Stimulated activated CD8-positive, alpha-beta memory T cell treated with anti-CD3 and anti-CD28 coated beads, Interleukin-15, amount 100 ng/mL, for 24 hours (primary cell): ENCODE measurements at places on chromosomes 4 and X.

DNA sequence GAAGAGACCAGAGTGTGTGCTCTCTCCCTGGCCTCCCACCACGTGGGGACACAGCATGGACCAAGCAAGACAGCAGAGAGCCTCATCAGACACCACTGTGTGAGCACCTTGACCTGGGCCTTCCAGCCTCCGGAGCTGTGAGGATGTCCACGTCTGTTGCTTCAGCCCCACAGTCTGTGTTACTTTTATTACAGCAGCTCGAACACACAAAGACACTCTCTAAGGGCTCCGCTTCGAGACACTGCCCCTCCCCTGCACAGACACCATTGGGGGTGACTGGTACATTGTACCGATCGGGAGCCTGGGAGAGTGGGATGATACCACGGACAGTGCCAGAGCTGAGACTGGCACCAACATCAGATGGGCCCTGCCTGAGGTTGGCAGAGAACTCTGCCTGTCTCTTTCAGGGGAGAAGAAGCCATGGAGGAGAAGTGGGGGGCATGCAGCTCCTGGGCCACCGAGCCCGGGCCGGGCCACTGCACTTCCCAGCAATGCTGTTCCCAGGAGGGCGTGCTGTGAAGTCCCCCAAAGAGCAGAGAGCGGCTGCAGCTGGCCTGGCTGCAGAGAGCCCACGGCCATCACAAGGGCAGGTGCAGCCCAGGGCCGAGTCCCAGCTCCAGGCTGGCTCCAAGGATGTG, 48.1 kb upstream of the HMX1 start:
- no peak for DNase-seq

DNA sequence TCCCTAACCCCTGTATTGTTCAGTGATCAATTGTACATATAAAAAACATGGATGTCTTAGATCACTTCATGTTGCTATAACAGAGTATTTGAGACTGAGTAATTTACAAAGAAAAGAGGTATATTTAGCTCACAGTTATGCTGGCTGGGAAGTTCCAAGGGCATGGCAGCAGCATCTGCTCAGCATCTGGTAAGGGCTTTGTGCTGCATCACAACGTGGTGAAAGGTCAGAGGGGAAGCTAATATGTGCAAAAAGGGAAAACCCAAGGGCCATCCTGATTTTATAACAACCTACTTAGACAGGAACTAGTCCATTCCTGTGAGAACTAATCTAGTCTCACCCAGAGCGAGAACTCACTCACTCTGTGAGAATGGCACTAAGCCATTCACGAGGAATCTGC, 128.2 kb upstream of the OTUD4 start:
- no peak for DNase-seq

GRCh38 chr4:178070163-178070562, 627.9 kb upstream of the AGA start:
- DNase-seq = no peak

GRCh38 chr4:118759481-118759880, 74.3 kb downstream of the METTL14 start:
- DNase-seq = no peak

DNA sequence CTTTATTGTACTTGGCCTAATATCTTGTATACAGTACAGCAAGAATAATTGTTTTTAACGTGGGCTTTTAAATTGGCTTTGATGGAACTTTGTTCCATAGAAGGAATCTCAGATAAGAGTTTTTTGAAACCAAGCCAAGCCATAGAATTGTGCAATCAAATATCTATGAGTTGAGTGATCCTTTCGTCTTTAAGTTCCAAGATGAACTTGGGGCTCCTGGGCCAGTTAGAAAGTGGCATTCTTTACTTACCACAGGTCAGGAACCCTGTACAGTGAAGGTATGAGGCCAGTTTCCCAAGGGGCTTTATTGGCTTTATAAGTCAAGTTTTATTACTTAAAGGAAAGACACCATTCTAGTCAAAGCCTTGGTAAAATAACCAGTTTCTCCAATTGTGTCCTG, 2104.2 kb downstream of the PCDH7 start:
- DNase-seq = no peak

DNA sequence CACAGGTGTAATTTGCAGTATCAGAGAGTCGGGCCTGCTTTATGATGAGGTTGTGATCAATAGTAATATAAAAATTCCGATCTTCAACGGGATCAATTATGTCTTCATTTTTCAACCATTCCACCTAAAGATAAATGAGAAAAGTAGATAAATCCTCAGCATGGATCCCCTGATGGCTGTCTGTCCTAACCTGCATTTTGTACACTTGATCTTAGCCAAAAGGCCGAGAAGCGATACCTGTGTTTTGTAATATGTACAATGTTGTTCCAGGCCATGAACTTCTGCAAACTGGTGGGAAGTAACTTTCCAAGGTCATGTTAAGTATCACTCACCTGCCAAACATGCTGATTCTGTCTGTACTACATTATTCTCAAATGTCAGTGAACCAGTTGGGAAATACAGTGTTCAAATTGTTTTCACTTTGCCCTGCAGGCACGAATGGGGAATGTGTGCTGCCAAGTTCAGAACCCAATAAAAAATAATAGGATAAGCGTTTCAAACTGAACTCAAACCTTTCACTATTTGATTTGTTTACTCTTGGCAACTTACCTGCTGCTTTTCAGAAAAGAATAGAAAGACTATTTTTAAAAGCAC, 298.1 kb downstream of the UNC5C start:
- no peak for DNase-seq

DNA sequence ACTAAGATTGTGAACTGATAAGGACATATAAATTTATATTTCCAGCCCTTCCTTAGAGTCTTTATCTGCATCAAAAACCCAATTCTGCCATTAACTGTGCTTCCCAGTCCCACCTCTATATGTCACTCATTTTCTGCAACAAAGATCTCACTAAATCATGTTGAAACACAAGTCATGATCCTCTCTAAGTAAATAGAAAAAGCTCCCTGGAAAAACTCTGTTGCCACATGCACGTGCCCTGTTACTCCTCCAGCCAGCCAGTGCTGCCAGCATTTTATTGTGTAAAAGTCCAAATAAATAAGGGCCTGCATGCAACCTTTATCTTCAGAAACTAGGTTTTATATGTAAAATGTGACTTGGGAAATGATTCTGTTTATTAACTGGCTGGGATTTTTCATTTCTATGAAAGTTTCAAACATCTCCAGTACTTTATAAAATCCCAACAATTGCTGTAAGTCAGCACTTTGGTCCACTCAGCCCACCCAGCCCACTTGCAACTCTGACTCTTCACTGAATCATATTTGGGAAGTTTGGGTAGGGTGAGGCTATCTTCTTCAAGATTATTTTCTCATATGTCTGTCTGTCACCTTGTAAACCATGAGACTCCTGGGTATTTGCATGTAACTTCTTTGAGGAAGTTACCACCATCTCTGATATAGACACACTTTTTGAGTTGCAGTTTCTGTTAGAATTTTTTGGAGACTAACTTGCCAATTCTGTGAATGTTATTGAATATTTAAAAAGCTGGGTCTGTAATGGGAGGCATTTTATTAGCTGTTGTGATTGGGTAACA, 40.0 kb upstream of the SMARCA5 start:
- DNase-seq = no peak

DNA sequence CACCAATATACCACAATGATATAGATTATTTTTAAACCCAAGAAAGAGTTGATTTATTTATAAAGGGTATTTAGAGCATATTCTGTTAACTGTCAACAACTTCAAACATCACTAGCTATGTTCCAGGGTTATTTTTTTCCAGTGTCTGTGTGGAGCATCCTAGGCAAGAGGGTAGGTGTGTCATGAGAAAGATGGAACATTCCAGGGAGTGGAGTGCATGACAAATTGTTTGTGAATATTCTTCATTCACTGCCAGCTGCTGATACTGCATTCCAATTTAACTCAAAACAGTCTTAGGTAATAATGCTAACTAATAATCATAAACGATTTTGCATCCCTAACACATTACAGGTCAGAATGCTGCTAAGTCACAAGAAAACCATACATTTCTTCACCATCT, 148.7 kb upstream of the RASGEF1B start:
- DNase-seq = no peak

GRCh38 chrX:70527610-70528345, 83.1 kb downstream of the DLG3 start:
- no peak for DNase-seq

GRCh38 chr4:92969650-92970379, 666.0 kb downstream of the GRID2 start:
- no peak for DNase-seq

- no peak for DNase-seq
These were observed 35.9 kb downstream of the SLC9A6 start for GRCh38 chrX:136021160-136021559.
